ENCODE measurements at places on chromosomes 2 and 18.
A peak's percentile ranks its signal among the peaks of the same experiment; 100 is the strongest.

GRCh38 chr18:49894517-49895226, 81.3 kb upstream of the ACAA2 start:
- no peak for DNase-seq

- DNase-seq = peak; percentile 20
Measured at GRCh38 chr18:54737986-54738385, 90.3 kb upstream of the RAB27B start.

DNA sequence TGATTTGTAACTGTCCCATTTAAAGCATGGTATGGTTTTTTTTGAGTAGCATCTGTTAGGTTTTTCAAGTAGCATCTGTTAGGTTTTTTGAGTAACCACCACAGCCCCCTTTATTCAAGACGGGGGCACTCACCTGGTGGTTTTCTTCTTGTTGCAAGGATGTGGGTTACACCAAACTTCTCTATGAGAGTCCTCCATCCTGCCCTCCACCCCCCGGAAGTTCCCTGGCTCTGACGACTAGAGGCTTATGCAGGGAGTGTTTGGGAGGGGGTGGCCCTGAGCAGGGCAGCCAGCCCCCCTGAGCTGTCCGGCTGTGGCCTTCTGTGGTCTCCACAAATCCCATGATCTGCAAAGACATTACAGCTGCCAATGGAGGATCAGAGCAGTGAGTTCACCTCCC, 39.3 kb downstream of the MTCL1 start:
- no peak for DNase-seq

DNA sequence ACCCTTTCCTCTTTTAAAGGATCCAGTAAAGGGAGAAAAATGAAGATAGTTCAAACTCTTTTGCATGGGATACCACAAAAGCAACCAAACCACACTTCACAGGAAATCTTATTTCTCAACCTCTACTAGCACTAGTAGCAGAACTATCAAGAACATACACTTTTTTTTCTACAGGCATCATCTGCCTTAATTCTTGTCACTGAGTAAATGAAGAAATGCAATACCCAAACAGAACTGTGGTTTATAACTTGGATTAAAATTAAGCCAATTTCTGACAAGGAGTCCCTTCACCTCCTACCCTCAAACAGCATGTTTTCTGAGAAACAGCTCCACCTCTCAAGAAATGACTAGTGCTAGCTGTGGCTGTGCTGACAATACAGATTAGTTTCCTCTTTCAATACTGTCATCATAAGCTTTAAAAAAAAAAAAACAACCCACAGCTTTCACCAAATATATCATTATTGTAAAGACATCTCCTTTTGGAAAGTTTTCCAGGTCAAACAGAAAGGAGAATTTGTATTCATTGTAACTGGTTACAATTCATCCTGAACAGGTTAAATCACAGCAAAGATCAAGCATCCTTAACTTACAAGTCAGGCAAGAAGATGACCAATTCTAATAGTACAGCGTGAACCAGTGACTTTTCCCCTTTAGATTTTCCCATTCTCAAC, 44.4 kb downstream of the PTPN2 start:
- no peak for DNase-seq

DNA sequence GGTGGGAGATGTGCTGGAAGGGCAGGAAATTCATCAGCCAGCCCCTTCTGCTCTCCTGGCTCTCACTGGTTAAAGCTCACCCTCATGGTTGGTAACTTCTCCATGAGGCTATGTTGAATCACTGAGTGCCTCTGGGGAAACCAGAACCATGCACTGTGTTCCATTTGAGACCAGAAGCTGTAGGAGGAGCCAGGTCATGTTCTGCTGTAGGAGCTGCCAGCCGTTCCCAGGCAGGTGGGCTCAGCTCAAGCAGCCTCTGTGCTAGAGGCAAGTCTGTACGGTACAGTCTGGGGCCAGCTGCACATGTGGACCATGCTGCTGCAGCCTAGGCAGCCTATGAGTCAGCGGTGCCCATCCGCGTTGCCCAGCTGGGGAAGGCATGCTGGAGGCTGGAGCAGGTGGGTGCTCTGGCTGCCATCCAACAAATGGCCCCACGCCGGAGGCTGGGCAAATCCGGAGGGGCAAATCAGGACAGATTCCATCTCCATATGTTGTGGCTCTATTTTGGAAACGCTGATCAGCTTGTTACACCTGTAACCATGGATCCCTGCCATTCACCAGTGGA, 22.0 kb upstream of the KCNF1 start:
- DNase-seq = no peak
